Foreskin keratinocyte (primary cell): ENCODE measurements at places on chromosomes 2 and 18.

DNA sequence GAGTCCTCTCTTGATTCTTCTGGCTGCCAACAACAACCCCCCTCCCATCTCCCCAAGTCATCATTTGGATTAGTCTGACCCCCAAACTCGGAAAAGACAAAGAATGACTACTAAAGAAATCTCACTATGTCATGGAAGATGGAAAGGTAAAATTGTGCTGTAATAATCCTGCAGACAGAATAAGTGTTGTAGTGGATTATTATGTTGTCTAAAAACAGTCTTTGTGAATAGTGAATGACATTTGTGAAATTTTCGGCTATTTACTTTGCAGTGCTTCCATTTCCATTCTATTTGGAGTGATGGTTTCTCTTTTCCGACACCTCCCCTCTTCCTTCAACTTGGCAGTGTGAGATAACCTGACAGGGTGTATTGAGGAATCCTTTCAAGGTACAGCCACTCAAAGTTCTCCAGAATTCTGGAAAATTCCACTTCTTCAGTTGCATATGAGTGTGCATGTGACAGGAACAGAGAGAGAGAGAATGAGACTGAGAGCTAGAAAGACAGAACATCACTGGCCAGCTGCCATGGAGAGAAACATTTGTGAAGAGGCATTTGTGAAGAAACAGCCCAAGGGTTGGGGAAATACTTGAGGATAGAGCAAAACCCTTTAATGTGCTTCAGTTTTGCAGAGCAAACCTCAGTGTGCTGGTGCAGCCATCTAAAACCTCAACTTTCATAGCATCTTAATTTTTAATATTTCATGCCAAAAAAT is 141.9 kb upstream of the DLX2 start:
- no peak for DNase-seq

DNA sequence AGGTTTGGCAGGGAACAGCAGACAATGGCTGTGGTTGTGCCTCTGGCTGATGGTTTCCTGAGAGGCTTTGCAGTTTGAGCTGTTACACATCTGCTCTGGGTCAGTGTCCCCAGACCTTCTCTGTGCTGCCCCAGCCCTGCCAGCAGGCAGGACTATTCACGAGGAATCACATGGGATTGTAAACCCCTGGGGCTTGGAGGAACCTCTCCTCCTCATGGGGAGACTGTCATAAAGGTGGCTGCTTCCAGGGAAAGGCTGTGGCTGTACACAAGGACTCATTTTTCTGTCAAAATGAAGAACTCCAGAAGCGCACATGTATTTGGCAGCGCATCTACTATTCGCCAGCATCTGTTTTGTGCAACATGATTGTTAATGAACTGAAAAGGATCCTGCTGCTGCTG is 142.6 kb upstream of the CYP1B1 start:
- no peak for DNase-seq

- no peak for DNase-seq
Observed at GRCh38 chr2:25497918-25498407, 156.2 kb upstream of the DNMT3A start.

- no peak for DNase-seq
Observed at GRCh38 chr2:163641986-163642385, 93.8 kb downstream of the FIGN start.

DNA sequence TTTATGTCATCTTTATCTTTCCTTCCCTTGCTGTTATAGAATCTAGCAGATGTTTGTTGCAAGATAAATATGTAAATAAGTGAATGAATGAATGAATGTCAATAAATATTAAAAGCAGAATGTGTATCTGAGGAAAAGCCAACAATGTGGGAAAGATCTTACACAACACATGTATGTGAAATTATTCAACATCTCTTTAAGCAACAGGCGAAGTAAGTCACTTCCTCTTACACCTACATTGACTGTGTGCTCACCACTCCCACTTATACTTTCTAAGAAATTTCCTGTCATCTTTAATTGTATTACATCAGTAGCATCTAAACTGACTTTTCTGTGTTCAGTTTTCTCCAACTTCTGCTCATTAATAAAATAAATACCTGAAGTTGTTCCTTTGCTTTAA is 43.0 kb downstream of the RAD51AP2 start:
- DNase-seq = peak; percentile 43

DNA sequence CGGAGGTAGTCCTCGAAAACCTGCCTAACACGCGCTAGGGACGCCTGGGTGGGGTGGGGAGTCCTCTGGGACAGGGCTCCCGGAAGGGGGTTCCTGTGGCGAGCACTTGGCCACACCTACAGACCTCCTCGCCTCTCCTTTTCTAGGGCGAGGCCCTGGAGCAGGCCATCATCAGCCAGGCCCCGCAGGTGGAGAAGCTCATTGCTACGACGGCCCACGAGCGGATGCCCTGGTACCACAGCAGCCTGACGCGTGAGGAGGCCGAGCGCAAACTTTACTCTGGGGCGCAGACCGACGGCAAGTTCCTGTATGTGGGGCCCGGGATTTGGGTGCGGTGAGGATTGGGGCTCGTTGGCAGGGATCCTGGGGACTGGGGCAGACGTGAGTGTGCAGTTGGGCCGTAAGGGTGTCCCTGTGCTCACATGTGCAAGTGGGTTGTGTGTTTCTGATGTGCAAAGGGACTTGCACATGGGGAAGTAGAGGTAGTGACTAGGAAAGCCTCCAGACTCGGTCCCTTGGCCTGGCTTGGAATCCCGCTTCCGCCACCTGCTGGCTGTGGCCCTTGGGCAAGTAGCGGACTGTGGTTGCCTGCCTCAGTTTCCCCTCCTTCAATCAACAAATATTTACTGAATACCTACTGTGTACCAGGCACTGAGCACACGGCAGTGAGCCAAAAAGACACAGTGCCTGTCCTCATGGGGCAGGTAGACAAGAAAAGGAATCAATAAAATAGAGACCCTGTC is 11.7 kb downstream of the ZAP70 start:
- no peak for DNase-seq

- no peak for DNase-seq
Observed at GRCh38 chr2:88049622-88050021, 6.0 kb downstream of the KRCC1 start.

- DNase-seq = peak; percentile 53
Observed at GRCh38 chr2:218995972-218996711, 2.9 kb upstream of the CRYBA2 start.

DNA sequence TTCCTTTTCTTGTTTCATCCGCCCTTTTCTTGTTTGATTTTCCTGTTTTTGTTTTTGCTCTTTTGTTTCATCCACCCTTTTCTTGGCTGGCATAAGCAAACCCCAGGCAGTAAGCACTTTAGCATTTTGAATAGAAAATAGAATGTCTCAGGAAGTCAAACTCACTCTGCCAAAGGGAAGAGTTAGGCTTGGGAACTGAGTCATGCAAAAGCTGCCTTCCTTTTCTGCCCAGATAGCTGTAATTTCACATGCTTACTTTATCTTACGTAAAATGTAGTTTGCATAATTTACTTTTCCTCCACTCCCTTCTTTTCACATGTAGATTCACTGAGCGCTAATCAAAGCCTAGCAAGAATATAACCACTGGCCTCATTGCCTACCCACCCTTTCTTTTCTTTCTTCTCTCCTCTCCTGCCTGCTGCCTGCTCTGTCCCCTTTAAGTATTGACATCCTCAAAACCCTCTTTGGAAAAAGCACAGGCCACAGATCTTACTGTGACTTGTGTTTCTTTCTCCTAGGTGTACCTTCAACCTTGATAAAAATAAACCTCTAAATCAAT is 48.4 kb downstream of the CNGA3 start:
- no peak for DNase-seq

- DNase-seq = no peak
Observed at GRCh38 chr2:31353179-31353578, 61.4 kb downstream of the XDH start.

- no peak for DNase-seq
Observed at GRCh38 chr2:239057533-239057932, 209.6 kb downstream of the TWIST2 start.
